ENCODE measurements at places on chromosomes 2 and 18. TPM values are rescaled to one million over a fixed set of nuclear protein-coding genes. Genes with fewer than 3 reads are reported as not detected.

The ELOA2 gene
- not detected for total RNA-seq

The ATG16L1 gene
- 18.3 TPM for total RNA-seq

The FAM168B gene
- total RNA-seq, result 57.4 TPM

The CRACDL gene
- total RNA-seq, result 0.52 TPM

The TCF23 gene
- 0.52 TPM for total RNA-seq

The IL1RL2 gene
- total RNA-seq, result not detected

Measured in skeletal muscle tissue (tissue), 5 donors.